ENCODE measurements at places on chromosomes 16 and 17. TPM values are rescaled to one million over a fixed set of nuclear protein-coding genes. Genes with fewer than 3 reads are reported as not detected.

TOM1L2 gene
- total RNA-seq, result 40.4 TPM

DRC3 gene
- 0.66 TPM for total RNA-seq

CPHXL2 gene
- not detected for total RNA-seq

RUNDC3A gene
- 0.13 TPM for total RNA-seq

MAF gene
- 25.9 TPM for total RNA-seq

HEATR9 gene
- total RNA-seq, result not detected

NPIPB2 gene
- total RNA-seq, result 3.7 TPM

CCL1 gene
- not detected for total RNA-seq

PIRT gene
- total RNA-seq, result not detected

VTN gene
- total RNA-seq, result 0.53 TPM

USP32 gene
- 53.6 TPM for total RNA-seq

CCL14 gene
- total RNA-seq, result not detected

HBA2 gene
- not detected for total RNA-seq

HSPB9 gene
- not detected for total RNA-seq

KRTAP4-5 gene
- total RNA-seq, result not detected

PMFBP1 gene
- total RNA-seq, result under 0.01 TPM

CCL7 gene
- total RNA-seq, result 0.19 TPM

PSMC3IP gene
- 15.7 TPM for total RNA-seq

CACNG5 gene
- total RNA-seq, result not detected

TMEM238L gene
- total RNA-seq, result not detected

DNAAF1 gene
- 0.06 TPM for total RNA-seq

CA7 gene
- total RNA-seq, result not detected

ALOX15B gene
- not detected for total RNA-seq

KRTAP17-1 gene
- total RNA-seq, result not detected

IL17C gene
- not detected for total RNA-seq
